ENCODE measurements at places on chromosomes 13 and 19. TPM values are rescaled to one million over a fixed set of nuclear protein-coding genes. Genes with fewer than 3 reads are reported as not detected.

GRCh38 chr19:31290931-31291590, 58.2 kb downstream of the TSHZ3 start:
- H3K4me1 ChIP-seq = no peaks in the 10 kb centered on the region
- no peaks in the 10 kb centered on the region for H3K27me3 ChIP-seq
- H3K4me3 ChIP-seq = no peak overlapping the region
- DNase-seq = peak; percentile 40
- H3K36me3 ChIP-seq = no peaks in the 10 kb centered on the region
- H3K27ac ChIP-seq = no peak overlapping the region

DNA sequence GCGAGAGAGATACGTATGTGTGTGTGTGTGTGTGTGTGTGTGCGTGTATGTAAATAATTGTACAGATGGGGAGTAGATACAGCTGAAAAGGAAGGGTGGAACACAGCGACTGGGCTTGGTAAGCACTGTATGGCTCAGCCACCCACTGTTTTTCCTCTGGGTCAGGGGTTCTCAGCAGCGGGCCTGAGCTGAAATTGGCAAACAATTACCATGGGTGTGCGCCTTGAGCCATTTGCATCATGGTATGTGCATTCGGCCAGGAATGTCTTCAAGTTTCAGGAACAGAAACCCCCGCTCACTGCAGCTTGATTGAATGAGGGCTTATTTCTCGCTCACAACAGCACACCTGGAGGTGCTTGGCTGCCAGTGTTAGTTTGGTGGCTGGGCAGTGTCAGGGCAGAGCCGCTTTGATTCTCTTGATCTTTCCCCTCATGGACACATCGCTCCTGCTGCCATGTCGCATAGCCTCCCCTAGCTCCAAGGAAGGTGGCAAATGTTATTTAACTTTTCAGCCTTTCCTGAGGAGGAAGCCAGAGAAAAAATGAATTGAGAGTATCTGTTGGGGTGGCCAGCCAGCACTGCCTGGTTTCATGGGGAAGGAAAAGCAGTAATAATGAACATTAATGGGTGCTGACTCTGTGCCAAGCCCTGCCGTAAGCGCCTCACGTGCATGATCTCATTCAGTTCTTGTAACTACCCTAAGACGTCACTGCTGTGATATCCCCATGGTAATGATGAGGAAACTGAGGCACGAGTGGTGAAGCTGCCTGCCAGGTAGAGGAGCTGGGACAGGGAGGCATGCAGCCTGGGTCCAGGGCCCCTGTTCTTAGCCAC, 126.9 kb downstream of the SIPA1L3 start:
- DNase-seq = no peak
- H3K4me1 ChIP-seq = peaks cover 20% of the 10 kb centered on the region
- no peak overlapping the region for H3K4me3 ChIP-seq
- H3K36me3 ChIP-seq = no peaks in the 10 kb centered on the region
- no peaks in the 10 kb centered on the region for H3K27me3 ChIP-seq
- no peak overlapping the region for H3K27ac ChIP-seq

- peaks cover 13% of the 10 kb centered on the region for H3K36me3 ChIP-seq
- H3K27me3 ChIP-seq = no peaks in the 10 kb centered on the region
- H3K4me1 ChIP-seq = no peaks in the 10 kb centered on the region
Measured at GRCh38 chr19:32914879-32915660, 45.5 kb upstream of the SLC7A9 start.

- no peaks in the 10 kb centered on the region for H3K27me3 ChIP-seq
- H3K4me1 ChIP-seq = no peaks in the 10 kb centered on the region
- H3K36me3 ChIP-seq = no peaks in the 10 kb centered on the region
- no peak overlapping the region for H3K27ac ChIP-seq
- no peak overlapping the region for H3K4me3 ChIP-seq
Measured at GRCh38 chr13:97712770-97713169, 240.7 kb upstream of the IPO5 start.

- H3K27ac ChIP-seq = no peak overlapping the region
- H3K4me1 ChIP-seq = no peaks in the 10 kb centered on the region
- H3K27me3 ChIP-seq = no peaks in the 10 kb centered on the region
- H3K36me3 ChIP-seq = no peaks in the 10 kb centered on the region
Measured at GRCh38 chr13:108508263-108508662, 121.1 kb upstream of the MYO16 start.

DNA sequence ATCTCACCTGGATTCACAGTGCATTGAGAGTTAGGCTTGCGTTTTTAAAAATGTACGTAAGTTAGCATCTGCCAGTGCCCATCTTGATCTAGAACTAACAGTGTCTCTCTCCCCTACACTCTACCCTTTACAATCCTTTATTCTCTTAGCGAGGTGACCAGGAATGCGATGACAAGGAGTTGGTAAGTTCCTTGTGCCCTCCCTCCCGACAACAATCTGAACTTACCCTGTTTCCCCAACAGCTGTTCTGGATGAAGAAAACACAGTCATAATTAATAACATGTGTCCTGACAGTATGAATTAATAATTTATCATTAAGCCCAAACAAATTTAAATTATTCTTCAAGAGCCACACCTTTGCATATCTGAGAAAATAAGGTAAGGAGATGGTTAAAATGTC, 6.3 kb downstream of the TSHZ3 start:
- H3K4me3 ChIP-seq = no peak overlapping the region
- H3K27ac ChIP-seq = no peak overlapping the region
- no peaks in the 10 kb centered on the region for H3K36me3 ChIP-seq
- no peak for DNase-seq
- no peaks in the 10 kb centered on the region for H3K27me3 ChIP-seq

GRCh38 chr13:68160466-68160865, 930.3 kb upstream of the PCDH9 start:
- H3K4me3 ChIP-seq = no peak overlapping the region
- H3K36me3 ChIP-seq = no peaks in the 10 kb centered on the region
- DNase-seq = no peak

GRCh38 chr13:105758918-105759860, 776.3 kb downstream of the EFNB2 start:
- DNase-seq = no peak
- H3K36me3 ChIP-seq = no peaks in the 10 kb centered on the region
- no peak overlapping the region for H3K4me3 ChIP-seq
- no peaks in the 10 kb centered on the region for H3K4me1 ChIP-seq

- no peaks in the 10 kb centered on the region for H3K27me3 ChIP-seq
- peak overlapping the region; percentile 26 for H3K4me3 ChIP-seq
- no peak overlapping the region for H3K27ac ChIP-seq
- DNase-seq = no peak
- no peaks in the 10 kb centered on the region for H3K36me3 ChIP-seq
Measured at GRCh38 chr19:23071147-23071511, 45.7 kb upstream of the ZNF730 start.

- DNase-seq = no peak
- H3K27ac ChIP-seq = no peak overlapping the region
- no peak overlapping the region for H3K4me3 ChIP-seq
Measured at GRCh38 chr13:70310396-70311119, 202.3 kb upstream of the KLHL1 start.

GRCh38 chr19:52070496-52070895, 21.9 kb upstream of the ZNF432 start:
- H3K36me3 ChIP-seq = peaks cover 77% of the 10 kb centered on the region
- DNase-seq = no peak
- no peak overlapping the region for H3K27ac ChIP-seq
- H3K4me1 ChIP-seq = no peaks in the 10 kb centered on the region
- H3K27me3 ChIP-seq = no peaks in the 10 kb centered on the region

- no peaks in the 10 kb centered on the region for H3K27me3 ChIP-seq
- no peaks in the 10 kb centered on the region for H3K36me3 ChIP-seq
- H3K27ac ChIP-seq = no peak overlapping the region
- H3K4me3 ChIP-seq = no peak overlapping the region
- no peaks in the 10 kb centered on the region for H3K4me1 ChIP-seq
Measured at GRCh38 chr13:43377149-43377548, 353.8 kb downstream of the DNAJC15 start.

- no peaks in the 10 kb centered on the region for H3K36me3 ChIP-seq
- no peak overlapping the region for H3K27ac ChIP-seq
- no peak for DNase-seq
- H3K27me3 ChIP-seq = no peaks in the 10 kb centered on the region
Measured at GRCh38 chr13:59843040-59843439, 320.7 kb downstream of the DIAPH3 start.

- H3K27me3 ChIP-seq = no peaks in the 10 kb centered on the region
- DNase-seq = no peak
- H3K27ac ChIP-seq = no peak overlapping the region
Measured at GRCh38 chr13:113621046-113621445, 36.5 kb downstream of the TFDP1 start.

- H3K4me3 ChIP-seq = peak within 1 kb of the TSS; percentile 95
- peaks cover 6% of the 10 kb centered on the region for H3K4me1 ChIP-seq
- H3K27me3 ChIP-seq = no peaks in the 10 kb centered on the region
Measured at GRCh38 chr13:96053003-96053703, at the start of gene UGGT2. Gene UGGT2, minus strand, starts transcription at chr13:96053401. Its CDS starts 89 bp downstream, at chr13:96053312.

DNA sequence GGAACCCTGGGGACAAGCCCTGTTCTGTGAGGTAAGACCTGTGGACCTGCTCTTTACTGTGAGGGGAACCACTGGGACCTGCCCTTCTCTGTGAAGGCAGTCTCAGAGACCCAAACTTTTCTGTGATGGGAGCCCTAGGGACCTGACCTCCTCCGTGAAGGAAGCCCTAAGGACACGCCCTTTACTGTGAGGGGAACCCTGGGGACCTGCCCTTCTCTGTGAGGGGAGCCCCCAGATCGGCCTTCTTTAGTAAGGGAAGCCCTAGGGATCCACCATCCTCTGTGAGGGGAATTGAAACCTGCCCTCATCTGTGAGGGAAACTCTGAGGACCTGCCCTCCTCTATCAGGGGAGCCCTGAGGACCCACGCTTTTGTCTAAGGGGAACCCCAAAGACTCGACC, 343.5 kb downstream of the UQCRFS1 start:
- H3K36me3 ChIP-seq = no peaks in the 10 kb centered on the region
- no peak for DNase-seq
- H3K4me3 ChIP-seq = no peak overlapping the region
- H3K4me1 ChIP-seq = no peaks in the 10 kb centered on the region

- H3K27ac ChIP-seq = no peak overlapping the region
- H3K4me3 ChIP-seq = no peak overlapping the region
- DNase-seq = no peak
- H3K36me3 ChIP-seq = peaks cover 50% of the 10 kb centered on the region
- H3K4me1 ChIP-seq = no peaks in the 10 kb centered on the region
Measured at GRCh38 chr19:4357921-4358326, 14.6 kb downstream of the MPND start.

GRCh38 chr19:56120002-56120370, 1.1 kb downstream of the ZNF787 start:
- DNase-seq = no peak
- H3K27ac ChIP-seq = peak overlapping the region; percentile 93
- no peaks in the 10 kb centered on the region for H3K27me3 ChIP-seq
- H3K4me1 ChIP-seq = peaks cover 40% of the 10 kb centered on the region
- H3K4me3 ChIP-seq = peak overlapping the region; percentile 80
- no peaks in the 10 kb centered on the region for H3K36me3 ChIP-seq

- no peaks in the 10 kb centered on the region for H3K36me3 ChIP-seq
- H3K27me3 ChIP-seq = no peaks in the 10 kb centered on the region
- DNase-seq = no peak
- no peak overlapping the region for H3K4me3 ChIP-seq
- H3K27ac ChIP-seq = no peak overlapping the region
Measured at GRCh38 chr13:35718084-35718483, 241.6 kb upstream of the MAB21L1 start.

DNA sequence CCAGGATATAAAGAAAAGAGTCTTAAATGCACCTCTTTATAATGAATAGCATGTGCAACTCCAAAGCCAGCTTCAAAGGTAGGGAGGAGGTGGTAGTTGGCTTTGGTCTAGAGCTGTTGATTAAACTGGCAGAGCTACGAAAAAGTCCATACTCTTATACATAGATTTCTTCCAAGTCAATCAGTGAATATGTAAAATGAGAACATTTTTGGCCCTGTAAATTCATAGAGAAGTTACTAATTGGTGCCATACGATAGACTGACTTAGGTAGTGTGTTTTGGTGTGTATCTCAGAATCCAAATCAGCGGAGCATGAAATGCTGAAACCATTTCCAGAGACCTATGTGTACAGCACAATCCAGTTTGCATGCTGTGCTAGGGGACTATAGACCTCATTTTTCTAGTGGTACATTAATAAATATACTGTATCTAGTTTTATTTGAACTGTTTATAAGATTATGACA, 17.1 kb upstream of the DPY19L3 start:
- no peak overlapping the region for H3K27ac ChIP-seq
- no peak for DNase-seq
- no peaks in the 10 kb centered on the region for H3K27me3 ChIP-seq
- H3K36me3 ChIP-seq = peaks cover 11% of the 10 kb centered on the region

DNA sequence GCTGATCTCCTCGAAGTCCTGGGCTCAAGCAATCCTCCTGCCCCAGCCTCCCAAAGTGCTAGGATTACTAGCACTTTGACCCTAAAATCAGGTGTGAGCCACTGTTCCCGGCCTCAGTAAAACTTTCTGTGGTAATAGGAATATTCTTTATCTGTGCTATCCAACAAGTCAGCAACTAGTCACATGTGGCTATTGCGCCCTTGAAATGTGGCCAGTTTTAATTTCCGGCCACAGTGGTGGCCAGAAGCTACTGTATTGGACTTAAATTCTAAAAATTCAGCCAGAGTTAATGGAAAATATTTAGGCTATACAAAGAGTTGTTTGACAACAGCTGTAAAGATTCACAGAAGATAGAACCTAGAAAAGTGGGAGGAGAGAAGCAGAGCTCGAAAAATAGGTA, 30.0 kb downstream of the KEAP1 start:
- H3K27me3 ChIP-seq = no peaks in the 10 kb centered on the region
- H3K27ac ChIP-seq = no peak overlapping the region
- no peaks in the 10 kb centered on the region for H3K36me3 ChIP-seq
- no peak for DNase-seq
- no peak overlapping the region for H3K4me3 ChIP-seq

DNA sequence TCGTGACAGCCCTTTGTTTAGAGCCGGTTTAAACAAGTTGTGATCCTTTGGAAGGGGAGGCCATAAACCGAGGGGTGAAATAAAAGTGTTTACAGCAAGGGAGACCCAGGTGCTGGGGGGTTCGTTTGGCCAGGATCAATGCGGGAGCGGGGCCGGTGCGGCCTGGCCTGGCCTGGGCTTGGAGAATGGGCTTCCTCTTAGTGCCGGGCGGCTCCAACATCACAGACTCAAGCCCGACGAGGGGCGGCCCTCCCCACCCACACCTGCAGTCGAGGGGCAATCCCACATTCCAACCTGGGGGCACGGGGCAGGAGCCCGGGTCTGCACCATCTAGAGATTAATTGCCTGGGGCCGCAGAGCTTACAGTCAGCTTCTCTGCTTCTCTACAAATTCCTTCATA, 42.8 kb upstream of the GTF3A start:
- no peaks in the 10 kb centered on the region for H3K36me3 ChIP-seq
- no peaks in the 10 kb centered on the region for H3K4me1 ChIP-seq
- H3K27me3 ChIP-seq = peaks cover 3% of the 10 kb centered on the region

- DNase-seq = no peak
- no peak overlapping the region for H3K27ac ChIP-seq
- no peaks in the 10 kb centered on the region for H3K27me3 ChIP-seq
Measured at GRCh38 chr13:78827471-78827870, 168.5 kb upstream of the OBI1 start.

CEACAM1 gene
- total RNA-seq = 13.1 TPM

OR7D2 gene
- total RNA-seq = 0.52 TPM

REEP6 gene
- 1.2 TPM for total RNA-seq

GIPR gene
- total RNA-seq = 4.8 TPM

ZGLP1 gene
- 3.8 TPM for total RNA-seq

CRX gene
- total RNA-seq = not detected
